ENCODE measurements at places on chromosomes 4 and X.

DNA sequence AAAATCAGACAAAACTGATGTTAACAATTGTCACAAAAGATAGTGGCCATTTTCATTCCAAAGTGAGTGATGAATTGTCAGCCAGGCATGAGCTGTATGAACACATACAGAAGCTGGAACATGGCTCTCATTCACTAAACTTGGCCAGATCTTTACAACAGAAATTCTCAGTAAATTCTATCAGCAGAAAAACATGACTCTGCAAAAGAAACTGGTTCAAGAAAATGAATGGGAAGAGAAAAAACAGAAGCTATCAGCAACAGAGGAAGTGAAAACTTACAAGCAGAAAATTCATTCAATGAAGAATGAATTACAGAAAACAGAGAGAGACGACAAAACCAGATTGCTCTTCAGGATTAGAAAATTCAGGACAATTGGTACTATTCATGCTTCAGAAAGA lies 249.6 kb downstream of the COL25A1 start:
- no peak for DNase-seq

GRCh38 chr4:85815796-85816459 lies 341.0 kb downstream of the ARHGAP24 start:
- DNase-seq: no peak

DNA sequence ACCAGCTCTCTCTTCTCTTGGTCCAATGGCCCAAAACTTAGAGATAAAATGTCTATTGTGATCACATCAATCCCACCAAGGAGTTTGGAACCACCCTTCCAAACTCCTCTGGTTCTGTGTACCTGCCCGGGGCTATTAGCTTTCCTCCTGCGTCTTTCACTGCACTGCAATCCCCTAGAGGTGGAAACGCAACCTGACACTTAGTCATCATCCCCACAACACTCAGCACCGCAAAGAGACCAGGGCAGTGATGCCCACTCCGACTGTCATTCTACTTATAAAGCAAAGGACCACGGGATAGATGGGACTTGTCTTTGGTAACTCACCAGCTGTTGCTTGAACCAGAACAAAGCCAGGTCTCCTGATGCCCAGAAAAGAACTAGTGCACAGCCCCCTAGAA lies 22.0 kb downstream of the AFAP1 start:
- no peak for DNase-seq

GRCh38 chr4:41267997-41268396 lies 11.3 kb downstream of the UCHL1 start:
- no peak for DNase-seq

GRCh38 chr4:41550308-41550707 lies 12.4 kb downstream of the LIMCH1 start:
- no peak for DNase-seq

DNA sequence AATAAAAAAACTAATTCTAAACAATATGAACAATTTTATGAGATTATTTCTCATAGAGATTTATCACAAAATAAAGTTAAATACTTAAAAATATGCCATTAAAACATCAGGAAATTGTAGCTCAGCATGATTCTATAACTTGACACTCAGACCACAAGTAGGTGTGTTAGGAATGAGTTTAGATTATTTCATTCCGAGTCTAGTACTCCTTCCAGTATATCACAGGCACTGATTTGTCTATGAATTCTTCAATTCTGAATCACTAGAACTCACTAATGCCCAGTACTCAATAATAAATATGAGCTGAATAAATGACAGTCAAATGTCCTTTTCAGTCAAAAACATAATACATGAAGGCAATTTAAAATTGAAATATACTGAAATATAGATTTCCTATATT lies 22.2 kb downstream of the BOD1L1 start:
- DNase-seq: no peak

DNA sequence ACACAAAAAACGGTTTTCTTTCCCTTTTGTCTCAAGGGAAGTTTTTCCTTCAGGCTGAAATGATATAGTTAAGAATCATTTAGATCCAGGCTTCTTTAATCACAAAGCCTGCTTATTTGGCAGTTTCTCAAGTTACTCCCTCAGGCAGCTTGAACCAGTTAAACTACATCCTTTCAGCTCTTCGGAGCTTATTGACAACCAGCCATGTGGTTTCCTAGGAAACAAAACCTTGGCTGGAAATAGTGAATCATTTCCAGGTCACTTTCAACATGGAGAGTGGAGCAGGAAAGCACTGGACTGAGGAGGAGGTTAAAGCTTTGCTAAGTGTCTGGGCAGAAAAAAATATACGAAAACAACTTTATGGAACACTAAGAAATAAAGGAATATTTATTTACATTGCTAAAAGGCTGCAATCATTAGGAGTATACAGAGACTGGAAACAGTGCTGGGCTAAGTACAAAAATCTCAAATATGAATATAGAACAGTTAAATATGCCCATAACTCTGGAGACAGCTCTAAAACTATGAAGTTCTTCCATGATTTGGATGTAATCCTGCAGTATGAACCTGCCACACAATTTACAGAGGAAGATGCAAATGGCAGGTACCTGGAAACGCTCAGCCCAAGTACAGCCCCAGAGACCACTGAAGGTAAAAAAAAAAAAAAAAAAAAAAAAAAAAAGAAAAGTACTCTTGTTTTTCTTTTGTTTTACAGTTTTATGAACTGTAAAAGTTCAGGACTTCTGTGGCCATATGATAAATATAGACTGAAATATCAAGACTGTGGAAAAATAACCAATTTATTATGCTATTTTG lies 23.2 kb upstream of the AASDH start:
- DNase-seq: no peak

DNA sequence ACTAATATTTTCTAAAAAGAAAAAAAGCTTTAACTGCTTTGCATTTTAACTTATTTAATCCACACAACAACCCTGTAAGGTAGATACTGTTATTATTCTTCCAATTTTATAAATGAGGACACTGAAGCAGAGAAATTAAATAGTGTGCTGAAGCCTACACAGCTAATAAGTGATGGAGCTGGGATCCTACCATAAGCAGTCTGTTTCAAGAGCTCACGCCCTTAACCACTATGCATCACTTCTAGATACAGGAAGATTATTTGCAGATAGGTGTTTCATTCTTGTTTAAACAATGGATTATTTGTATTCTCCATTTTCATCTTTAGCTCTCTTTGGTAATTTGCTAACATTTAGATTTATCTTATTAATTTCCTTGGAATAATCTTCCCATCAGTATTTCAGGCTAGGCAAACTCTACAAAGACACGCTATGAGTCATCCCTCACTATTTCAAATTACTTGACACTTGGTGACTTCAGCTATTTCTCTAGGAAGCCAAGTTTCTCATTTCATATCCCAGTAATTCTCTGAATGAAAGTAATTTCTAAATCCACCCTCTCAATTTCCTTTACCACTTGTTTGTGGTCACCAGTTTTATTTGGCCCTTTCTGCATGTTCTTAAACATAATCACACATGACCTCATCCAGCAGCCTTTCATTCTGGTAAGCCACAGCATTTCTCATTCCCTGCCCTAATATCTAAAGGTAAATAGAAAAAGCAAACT lies 67.3 kb downstream of the ASB9 start:
- DNase-seq: no peak

GRCh38 chrX:118239913-118240698 lies 105.8 kb upstream of the WDR44 start:
- DNase-seq: no peak

Measured in activated naive CD4-positive, alpha-beta T cell treated with anti-CD3 and anti-CD28 coated beads, Interleukin-2, amount 50 U/mL, for 16 hours (primary cell).